ENCODE measurements at places on chromosomes 3 and 15. TPM values are rescaled to one million over a fixed set of nuclear protein-coding genes. Genes with fewer than 3 reads are reported as not detected.

KIF15 gene
- 1.1 TPM for total RNA-seq

AHSG gene
- total RNA-seq, result not detected

DNA sequence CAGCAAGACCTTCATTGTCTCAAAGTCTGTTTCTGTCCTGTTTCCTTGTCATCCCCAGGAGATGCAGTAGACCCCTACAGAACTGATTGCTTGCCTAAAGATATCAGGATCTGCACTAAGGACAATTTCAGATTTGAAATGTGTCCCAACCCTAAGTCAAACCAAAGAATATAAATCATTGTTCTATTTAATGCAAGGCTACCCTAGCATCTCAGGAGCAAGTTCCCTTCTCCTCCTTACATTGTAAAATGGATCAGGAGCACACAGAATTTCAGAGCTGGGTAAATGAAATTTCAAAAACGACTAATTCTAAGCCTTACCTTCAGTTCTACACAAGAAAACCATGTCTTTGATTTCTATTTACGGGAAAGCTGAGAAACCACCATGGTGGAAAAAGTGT, 360.9 kb upstream of the KCNH8 start:
- DNase-seq, result no peak

DNA sequence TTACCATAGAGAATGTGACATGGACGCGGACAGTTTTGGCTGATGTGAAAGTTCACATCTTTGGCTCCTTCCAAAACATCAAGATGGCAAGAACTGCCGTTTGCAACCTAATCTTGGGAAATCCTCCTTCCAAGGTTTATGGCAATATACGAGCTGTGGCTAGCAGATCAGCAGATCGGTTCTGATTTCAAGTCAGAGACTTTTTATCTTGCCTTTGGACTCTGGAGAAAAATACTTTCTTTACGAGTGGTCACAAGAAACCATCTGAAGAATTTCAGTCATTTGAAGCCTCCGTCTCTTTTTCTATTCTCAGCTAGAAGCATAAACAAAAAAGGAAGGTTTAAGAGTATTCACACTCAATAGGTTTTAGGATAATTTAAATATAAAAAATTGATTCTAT, 153.5 kb upstream of the MEIS2 start:
- DNase-seq, result no peak

CPEB1 gene
- total RNA-seq, result 0.72 TPM

TMEM212 gene
- total RNA-seq, result not detected

DNA sequence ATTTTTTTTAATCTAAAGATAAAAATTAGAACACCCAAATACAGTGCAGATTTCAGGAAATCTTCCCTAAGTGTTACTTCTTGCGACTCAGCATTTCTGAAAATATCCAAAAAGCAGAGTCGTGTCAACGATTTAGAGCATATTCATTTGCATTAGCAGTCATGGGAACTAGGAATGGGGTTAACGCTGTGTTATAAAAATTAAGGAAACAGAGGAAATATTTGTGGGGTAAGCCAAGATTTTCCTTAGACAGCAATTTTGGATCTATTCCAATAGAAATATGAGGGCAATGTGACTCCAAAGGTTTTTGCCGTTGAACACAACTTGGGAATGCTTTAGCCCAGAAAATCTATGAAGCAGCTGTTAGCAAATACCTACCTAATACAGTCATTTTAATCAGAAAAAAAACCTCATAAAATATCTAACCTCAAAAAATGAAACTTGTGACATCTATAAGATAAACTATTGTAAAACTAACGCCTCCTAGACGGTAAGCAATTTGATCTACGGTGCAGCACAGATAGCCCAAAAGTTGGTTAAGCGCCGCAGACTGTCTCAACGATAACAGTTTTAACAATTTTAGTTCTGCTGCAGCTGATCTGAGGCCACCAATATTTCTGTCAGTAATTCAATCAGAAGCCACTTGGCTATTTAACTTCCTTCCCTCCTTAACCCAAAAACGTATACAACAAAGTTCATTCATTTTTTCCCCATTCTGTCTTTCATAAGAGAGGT, 5.8 kb upstream of the ATP11B start:
- no peak for DNase-seq

DNA sequence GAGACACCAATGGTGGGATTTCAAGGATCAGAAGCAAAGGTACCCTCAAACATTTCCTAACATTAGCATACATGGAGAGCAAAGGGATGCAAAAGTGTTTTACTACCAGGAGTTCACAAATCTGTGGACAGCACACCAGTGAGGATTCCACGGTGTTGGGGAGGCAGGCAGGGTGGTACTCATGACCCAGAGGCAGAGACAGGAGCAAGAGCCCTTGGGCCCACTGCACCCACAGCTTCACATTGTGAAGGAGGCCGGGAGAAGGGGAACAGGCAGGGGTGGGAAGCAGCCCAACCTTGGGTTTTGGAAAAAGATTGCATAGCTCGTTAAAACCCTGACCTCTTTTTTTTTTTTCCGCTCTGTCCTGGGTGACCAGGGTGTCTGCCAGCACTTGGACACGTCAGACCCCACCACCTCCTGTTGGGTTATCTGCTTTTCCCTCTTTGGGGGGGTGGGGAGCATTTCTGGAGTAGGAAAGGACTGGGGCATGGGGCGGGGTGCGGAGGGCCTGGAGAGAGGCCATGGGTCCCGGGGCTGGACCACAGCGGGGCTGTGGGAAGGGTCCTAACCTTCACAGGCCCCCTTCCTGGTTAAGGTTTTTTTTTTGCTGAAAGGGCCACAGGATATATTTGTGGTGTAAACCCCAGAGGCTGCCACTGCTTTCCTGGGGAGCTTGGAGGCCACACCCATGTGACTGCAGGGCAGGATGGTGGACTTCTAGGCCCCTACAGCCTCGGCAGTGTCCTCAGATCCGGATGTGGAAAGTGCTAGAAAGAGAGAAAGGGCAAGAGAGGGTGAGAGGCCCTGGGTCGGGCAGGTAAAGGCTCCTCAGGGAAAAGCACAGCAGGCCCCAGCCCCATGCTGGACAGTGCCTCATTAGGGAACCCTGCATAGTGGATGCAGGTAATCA, 12.5 kb downstream of the SH2D7 start:
- no peak for DNase-seq

DNA sequence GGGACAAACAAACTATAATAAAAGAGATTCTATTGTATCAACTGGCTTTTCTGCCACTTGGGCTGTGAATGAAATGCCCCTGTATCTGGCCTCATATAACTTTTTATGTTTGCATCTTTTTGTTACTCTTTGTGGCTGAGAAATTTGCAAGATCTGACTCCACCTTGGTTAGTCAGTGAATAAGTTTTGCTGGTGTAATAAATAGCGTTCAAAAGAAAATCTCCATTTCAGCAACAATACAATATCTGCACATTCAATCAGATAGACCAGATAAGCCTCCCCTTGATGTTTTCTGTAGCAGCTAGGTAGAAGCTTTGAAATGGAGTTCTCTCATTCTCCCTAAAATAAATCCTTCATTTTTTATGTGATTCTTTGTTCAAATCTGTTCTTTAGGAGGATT, 12.0 kb downstream of the TRAT1 start:
- DNase-seq, result no peak

- no peak for DNase-seq
Observed at GRCh38 chr3:151398895-151399294, 14.3 kb upstream of the P2RY12 start.

DNA sequence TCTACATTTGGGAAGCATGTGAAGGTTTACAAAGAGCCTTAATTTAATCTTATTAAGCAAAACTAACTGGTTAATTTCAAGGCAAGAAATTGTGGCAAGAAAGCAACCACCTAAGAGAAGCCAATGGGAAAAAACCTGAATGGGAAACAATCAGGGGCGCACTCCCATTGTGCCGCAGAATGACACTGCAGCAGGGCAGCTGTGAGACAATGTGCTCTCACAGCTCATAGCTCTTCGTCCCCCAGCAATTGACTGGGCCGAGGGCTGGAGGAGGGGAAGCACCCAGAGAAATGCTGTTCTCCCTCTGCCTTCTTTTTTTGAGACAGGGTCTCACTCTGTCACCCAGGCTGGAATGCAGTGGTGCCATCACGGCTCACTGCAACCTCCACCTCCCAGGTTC, 93.3 kb upstream of the RAD18 start:
- no peak for DNase-seq

ACTRT3 gene
- 0.72 TPM for total RNA-seq

GRCh38 chr3:107323723-107324122, 53.5 kb upstream of the CCDC54 start:
- no peak for DNase-seq

CAPN3 gene
- total RNA-seq, result 3.8 TPM

- no peak for DNase-seq
Observed at GRCh38 chr15:92839696-92840095, 60.4 kb upstream of the CHD2 start.

KBTBD13 gene
- 10.6 TPM for total RNA-seq

DNA sequence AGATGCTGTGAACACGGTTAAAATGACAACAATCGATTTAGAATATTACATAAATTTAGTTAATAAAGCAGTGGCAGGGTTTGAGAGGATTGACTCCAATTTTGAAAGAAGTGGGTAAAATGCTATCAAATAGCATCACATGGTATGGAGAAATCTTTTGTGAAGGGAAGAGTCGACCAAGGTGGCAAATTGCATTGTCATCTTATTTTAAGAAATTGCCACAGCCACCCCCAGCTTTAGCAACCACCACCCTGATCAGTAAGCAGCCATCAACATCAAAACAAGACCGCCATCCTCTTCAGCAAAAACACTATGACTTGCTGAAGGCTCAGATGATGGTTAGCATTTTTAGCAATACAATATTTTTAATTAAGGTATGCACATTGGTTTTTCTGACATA, 5.7 kb upstream of the CCR5 start:
- no peak for DNase-seq

- no peak for DNase-seq
Observed at GRCh38 chr3:76307556-76307955, 522.2 kb upstream of the ZNF717 start.

- DNase-seq, result peak; percentile 62
Observed at GRCh38 chr3:160400030-160400701, 716 bp downstream of the SMC4 start.

SLC49A4 gene
- 16.9 TPM for total RNA-seq

MOBP gene
- not detected for total RNA-seq

LYSMD2 gene
- total RNA-seq, result 4.7 TPM

GOLGA6A gene
- total RNA-seq, result not detected

DNA sequence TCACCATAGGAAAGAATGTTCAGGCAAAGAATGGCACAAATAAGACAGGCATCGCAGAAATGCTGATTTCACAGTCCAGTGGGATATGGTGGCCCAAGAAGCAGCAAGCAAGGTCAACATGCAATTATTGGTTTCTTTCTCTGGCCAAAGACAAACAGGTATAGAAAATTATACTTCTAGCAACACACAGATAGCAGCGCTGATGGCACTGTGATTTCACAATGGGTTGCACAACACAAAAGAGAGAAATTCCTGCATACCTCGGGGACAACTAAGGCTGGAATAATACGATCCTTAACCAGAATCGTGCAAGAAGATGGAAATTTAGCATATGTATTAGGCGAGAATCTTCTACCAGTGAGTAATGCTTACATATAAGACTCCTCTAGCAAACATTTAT, 76.3 kb upstream of the NR2F2 start:
- no peak for DNase-seq

DNA sequence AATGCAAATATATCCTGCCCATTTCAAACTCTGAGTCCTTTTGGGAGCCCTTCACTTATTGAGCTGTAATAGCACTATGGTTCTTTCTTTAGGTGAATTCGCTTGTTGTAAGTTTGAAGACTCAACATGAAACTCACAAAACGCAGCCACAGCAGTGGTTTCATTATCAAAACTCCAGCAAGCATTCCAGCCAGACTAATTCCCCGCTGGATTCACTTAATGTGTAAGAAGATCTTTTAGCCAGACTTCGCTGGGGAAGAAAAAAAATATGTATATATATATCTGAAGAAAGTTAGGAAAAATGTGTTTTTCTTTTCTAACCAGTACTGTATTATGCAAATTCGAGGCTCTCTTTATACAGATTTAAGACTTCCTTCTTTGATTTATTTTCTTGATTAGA, 241.1 kb downstream of the WNT5A start:
- DNase-seq, result no peak

DNA sequence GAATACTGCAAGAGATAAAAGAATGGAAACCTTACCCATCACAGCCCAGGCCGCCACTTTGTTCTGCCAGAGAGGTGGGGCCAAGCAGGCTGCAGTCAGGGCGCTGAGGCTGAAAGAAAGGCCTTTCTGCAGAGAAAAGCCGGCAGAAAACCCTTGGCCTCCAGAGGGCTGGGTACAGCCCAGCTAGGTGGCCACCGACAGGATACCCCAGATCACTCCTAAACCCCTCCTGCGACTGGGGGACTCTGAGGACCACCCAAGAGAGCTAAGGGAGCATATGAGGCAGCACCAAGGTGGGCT, 69.3 kb downstream of the SMAD6 start:
- no peak for DNase-seq

DNA sequence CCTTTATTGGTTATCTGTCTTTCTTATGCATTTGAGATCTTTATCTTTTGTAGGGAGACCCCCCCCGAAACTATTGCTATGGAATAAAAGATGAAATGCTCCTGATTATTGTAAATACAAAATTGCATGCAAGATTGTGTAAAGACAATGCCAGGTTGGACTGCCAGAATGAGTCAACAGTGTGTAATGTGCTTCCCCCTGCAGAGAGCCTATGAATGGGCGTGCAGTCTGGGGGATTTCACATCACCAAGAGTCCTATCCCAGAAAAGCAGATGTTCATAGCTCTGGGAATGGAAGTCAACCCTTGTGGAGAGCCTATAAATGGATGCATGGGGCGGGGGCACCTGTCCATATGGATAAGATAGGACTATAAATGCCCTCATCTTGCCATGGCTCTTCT, 584.3 kb downstream of the NSUN3 start:
- DNase-seq, result no peak

DNA sequence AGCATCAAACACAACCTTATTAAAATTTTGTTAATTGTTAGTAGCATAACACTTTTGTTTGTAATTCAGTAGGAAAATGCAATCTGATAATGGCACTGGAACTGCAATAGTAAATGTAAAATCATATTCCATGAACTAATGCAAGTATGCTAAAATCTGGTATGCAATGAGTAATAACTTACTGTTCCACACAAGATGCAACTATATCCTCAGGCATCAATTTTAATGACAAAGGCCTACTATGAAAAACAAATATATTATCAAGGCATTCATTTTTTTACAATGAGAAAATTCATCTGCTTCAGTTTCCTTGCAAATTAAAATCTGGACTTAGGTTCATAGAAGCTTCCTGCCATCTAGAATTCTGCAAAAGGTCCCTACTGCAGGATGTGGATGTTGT, 1.4 kb upstream of the NSMCE3 start:
- no peak for DNase-seq

DNA sequence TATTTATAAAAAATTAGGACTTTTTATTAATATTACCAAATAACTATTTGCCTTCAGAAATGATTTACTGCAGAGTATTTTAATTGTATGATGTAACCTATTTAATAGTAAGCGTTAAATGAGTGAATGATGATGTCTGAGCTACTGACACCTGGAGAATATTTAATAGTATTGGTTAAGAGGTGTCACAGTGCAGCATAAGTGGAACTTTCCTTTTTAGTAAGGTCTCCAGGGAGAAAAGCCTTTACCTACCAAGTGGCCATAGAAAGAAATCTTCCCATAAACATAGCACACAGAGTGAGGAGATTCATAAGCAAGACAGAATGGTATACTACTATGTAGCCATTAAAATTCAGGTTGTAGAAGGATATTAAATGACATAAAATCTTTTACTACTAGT, 441.7 kb downstream of the TBL1XR1 start:
- no peak for DNase-seq

GRCh38 chr15:48467801-48468200, 136.6 kb downstream of the DUT start:
- DNase-seq, result no peak

NRG4 gene
- total RNA-seq, result not detected

GRCh38 chr3:11576453-11576852, 67.3 kb downstream of the VGLL4 start:
- DNase-seq, result no peak
